ENCODE measurements at places on chromosomes 4 and X. TPM values are rescaled to one million over a fixed set of nuclear protein-coding genes. Genes with fewer than 3 reads are reported as not detected.

DNA sequence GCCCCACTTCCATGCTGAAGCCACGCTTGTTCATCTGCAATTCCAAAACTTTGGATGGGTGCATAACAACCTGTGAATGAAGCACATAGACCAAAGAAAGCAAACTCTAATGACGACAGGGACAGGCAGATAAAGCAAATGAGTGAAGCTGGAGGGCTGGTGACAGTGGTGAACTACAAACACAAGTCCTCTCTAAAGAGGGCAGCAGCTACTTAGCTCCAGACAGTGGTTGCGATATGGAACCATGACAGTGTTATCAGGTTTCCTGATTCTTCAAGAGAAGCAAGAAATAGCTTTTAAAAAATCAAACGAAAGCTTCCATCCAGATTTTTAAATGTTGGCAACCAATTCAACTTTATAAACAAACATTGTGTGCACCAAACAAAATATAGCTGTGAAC lies 23.8 kb downstream of the NOX1 start:
- DNase-seq, result no peak

Gene DCAF8L2
- not detected for total RNA-seq

DNA sequence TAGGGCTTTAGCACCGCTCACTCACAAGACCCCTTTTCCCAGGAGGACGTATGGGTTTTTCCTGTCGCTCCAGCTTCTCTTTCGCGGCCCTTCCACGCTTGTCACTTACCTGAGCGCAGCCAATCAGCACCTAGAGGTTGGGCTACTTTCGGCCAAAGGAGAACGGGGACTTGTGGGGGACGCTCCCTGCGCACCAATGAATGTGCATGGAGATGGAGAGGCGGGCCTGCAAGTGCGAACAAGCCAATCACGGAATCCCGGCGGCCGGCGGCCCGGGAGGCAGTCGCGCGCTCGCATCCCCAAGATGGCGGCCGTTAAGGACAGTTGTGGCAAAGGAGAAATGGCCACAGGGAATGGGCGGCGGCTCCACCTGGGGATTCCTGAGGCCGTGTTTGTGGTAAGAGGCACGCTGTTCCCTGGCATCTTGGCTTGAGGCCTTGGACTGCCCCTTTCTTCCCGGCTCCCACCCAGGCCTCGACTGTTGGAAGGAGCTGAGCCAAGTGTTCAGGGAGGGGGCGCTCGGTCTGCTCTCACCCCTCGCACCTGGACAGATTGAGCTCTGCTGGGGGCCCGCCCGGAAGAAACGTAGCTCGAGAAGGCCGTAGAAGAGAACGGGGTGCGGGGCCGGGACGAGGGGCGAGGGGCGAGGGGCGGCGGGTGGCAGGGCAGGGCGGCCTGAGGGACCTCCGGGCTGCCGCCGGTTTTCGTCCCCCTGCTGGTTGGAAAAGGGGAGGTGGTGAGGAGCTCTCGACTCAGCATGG lies at the start of gene VBP1:
Gene VBP1 (plus strand): TSS at position 282 of the 761 bp plus-strand sequence. CDS start 23 bp downstream, at position 305.
- DNase-seq, result peak; percentile 87

Gene AFM
- not detected for total RNA-seq

Gene POU3F4
- total RNA-seq, result 0.14 TPM

DNA sequence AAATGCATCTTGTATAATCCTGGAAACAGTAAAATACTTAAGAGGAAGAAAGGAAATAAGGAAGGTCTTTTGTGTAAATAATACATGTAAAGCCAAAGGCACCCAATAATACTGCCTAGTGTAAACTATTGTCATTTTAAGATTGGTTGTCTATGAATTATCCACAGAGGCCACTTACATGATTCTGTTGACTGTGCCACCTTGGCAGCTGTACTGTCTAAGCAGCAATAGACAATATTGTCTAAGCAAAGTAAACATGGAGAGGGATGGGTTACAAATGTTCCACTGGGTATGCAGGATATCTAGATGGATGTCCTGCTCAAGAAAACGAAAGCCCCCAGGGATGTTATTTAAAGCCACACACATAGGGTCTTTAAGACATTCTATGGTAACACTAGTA lies 19.4 kb downstream of the BEND4 start:
- DNase-seq, result no peak

DNA sequence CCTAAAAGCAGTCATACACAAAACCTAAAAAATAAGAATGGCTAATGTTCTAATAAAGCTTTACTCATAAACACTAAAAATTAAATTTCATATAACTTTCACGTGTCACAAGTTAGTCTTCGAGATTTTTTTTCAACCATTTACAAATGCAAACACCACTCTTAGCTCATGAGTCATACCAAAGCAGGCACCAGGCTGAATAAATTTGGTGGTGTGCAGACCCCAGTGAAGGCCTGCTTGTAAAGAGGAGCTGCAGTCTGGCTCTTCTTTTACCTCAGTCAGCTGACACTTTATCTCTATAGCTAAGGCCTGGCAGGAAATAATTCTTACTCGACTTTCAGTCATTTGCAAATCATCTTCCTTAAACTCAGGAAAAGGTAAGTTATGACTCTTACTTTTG lies 37.4 kb downstream of the CLOCK start:
- DNase-seq, result no peak

- DNase-seq, result no peak
Measured at GRCh38 chr4:120549011-120549570, 373.4 kb downstream of the PRDM5 start.

Gene VCX
- not detected for total RNA-seq

Measured in left colon (tissue), 2 donors.